ENCODE measurements at places on chromosomes 11 and 22.

DNA sequence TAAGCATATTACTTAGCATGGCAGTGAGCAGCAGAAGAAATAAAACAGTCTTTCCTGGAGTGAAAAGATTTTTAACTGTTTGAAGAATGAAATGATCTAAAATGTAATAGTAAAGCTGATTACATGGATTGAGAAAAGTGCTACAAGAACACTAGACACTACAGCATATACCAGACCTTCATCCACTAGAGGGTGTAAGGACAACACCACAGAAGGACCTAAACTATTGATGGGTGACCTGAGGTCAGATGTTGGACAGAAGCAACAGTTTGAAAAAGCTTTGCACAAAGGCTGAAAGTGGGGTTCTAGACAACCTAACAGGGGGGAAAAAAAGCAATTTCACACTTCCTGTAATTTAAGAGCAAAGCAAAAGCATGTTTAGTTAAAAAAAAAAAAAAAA is 97.7 kb downstream of the RBFOX2 start:
- DNase-seq, result no peak

DNA sequence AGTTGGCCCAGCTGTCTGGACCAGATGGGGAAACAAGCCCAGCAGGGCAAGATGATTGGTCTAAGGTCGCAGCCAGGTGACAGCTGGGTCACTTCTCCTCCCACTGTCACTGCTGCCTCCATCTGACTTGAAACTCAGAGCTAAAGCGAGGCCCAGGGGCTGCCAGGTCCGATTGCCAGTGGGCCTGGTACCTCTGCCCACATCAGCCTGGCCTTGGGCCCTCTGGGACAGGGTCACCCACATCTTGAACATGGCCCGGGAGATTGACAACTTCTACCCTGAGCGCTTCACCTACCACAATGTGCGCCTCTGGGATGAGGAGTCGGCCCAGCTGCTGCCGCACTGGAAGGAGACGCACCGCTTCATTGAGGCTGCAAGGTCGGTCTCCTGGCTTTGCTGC is 5.8 kb downstream of the SSH3 start:
- no peak for DNase-seq

DNA sequence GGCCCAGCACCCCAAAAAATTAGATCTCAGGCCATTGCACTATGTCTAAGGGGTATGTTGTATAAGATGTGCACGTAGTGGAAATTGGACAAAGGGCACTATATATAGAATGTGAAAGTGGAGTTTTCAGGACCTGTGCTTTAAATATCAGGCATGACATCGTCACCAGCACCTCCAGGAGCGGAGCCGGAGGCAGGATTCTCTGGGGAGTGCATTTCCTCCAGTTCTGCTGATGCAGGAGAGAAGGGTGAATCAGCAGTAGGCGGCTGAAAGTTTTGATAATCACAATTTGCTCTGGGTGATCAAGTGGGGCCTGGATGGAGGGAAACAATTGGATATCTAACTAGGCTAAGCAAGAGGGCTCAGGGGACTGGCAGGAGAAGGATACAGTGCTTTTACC is 69.1 kb upstream of the NTM start:
- DNase-seq, result no peak

DNA sequence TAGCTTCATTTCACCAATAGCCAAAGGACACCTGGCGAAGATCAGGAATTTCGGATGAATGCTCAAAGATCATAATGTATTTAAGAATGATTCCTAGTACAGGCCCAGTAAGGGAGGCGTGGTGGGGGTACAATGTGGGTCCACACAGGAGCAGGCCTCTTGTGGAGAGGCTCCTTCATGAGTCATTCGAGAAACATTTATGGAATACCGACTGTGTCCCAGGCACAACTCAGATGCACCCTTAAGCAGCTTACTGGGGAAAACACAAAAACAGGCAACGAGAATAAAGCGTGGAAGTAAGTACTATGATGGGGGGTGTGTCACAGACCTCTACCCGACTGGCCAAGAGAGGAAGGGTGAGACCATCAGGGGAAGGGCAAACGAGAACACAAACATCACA is 44.5 kb downstream of the SMCO4 start:
- no peak for DNase-seq

GRCh38 chr11:35246745-35247144 is 107.8 kb downstream of the CD44 start:
- no peak for DNase-seq

GRCh38 chr22:50115693-50116092 is 25.9 kb downstream of the MOV10L1 start:
- no peak for DNase-seq

- no peak for DNase-seq
Observed at GRCh38 chr11:68843052-68843561, 1.4 kb upstream of the CPT1A start.

DNA sequence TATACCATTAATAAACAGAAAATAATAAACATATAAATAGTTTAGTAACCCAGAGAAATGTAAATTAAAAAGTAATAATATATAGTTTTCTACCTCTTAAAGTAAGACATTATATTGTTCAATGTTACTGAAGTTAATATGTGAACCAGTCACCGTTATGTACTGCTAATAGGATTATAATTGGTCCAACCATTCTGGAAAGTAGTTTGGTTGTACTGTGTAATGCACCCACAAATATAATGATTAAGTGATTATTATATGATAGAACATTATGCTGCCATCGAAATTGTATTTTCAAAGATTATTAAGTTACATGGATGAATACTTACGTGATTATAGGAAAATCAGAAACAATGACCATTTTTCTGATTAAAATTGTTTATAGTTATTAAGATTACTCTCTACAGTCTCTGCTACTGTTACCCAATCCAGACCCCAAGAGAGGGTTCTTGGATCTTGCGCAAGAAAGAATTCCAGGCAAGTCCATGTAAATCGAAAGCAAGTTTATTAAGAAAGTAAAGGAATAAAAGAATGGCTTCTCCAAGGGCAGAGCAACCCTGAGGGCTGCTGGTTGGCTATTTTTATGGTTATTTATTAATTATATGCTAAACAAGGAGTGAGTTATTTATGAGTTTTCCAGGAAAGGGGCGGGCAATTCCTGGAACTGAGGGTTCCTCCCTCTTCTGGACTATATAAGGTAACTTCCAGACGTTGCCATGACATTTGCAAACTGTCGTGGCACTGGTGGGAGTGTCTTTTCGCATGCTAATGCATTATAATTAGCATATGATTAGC is 50.1 kb downstream of the ACER3 start:
- DNase-seq, result no peak

GRCh38 chr11:81673001-81673400 is 1060.7 kb downstream of the FAM181B start:
- no peak for DNase-seq

DNA sequence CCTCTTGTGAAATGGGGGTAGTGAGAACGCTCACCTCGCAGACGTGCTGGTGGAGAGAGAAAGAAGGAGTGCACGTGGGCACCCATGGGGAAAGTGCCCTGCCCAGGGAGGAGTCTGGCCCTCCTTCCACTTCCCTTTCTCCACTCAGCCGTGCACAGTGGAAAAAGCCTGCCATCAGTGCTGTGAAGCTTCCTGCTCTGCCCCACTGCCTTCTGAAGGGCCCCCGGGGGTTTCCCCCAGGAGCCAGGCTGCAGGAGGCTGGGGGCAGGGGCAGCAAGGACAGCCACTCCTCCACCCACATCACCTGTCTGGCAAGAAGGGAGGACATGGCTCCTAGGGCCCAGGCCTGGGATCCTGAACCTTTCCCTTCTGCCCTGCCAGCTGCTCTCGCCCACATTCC is 7.6 kb downstream of the TP53I11 start:
- DNase-seq, result no peak

DNA sequence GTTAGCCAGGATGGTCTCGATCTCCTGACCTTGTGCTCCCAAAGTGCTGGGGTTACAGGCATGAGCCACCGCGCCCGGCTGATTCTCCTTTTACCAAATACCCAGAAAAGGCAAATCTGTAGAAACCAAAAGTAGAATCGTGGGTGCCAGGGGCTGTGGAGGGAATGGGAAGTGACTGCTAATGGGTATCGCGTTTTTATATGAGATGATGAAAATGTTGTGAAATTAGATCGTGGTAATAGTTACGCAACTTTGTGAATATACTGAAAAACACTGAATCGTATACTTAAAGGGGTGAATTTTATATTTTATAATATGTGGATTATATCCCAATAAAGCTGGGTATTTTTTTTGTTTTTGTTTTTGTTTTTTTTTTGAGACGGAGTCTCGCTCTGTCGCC is 48.2 kb upstream of the CREB3L1 start:
- no peak for DNase-seq

DNA sequence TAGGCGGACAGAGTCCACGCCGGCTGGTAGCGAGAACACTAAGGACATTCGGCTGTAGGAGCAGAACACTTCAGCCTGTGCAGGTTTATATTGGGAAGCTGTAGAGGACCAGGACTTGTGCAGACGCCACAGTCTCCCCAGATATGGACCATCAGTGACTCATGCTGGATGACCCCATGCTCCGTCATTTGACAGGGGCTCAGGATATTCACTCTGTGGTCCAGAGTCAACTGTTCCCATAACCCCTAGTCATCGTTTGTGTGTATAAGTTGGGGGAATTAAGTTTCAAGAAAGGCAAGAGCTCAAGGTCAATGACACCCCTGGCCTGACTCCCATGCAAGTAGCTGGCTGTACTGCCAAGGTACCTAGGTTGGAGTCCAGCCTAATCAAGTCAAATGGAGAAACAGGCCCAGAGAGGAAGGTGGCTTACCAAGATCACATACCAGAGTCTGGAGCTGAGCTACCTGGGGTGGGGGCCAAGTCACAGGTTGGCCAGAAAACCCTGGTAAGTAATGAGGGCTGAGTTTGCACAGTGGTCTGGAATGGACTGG is 17.2 kb downstream of the P2RY2 start:
- DNase-seq, result no peak

DNA sequence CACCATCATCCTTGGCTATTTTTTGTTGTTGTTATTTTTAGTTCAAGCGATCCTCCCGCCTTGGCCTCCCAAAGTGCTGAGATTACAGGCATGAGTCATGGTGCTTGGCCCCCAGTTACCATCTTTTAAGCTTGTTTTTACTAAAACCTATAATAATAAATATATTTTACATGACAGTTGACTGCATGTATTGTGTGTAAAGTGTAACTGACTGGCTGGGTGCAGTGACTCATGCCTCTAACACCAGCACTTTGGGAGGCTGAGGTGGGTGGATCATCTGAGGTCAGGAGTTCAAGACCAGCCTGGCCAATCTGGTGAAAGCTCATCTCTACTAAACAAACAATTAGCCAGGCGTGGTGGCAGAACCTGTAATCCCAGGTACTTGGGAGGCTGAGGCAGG is 386.2 kb downstream of the TENM4 start:
- DNase-seq, result no peak

GRCh38 chr11:1103401-1104360 is 29.0 kb downstream of the MUC2 start:
- DNase-seq, result no peak

DNA sequence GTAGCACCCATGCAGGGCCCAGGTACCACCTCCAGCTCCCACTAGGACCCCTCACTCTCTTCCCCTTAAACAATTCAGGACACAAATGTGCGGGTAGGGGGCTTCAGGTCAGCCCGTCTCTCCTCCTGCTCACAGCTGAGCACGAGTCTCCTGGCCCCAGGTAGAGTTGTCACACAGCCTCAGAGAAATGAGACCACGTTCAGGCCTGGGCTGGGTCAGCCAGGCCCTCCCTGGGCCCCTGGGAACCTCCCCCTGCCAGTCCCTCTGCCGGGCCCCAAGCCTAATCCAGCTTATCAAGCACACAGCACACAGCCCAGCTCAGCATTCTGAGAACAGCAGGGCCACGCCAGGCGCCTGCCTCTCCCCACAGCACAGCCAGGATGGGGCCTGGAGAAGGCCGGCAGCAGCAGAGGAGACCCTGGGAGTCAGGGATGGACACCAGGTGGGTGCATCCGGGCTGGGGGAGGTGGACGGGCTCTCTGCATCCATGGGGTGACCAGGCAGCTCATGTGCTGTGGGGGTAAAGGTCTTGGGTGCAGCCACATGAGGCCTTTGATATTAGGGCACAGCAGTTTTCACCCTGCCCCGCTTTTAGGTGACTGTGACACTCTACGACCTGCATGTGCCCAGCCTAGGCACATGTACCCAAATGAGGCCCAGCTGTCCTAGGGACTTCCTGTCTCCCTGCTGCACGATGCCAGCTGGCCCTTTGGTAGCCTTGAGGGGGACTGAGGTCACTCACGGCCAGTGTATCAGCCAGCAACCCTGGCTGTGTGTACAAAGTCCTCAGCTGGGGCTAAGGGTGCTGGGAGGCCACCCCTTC is 87.0 kb downstream of the MORC2 start:
- no peak for DNase-seq

- no peak for DNase-seq
Observed at GRCh38 chr11:4994551-4994950, at the start of gene OR51L1. Gene OR51L1, plus strand, starts transcription at chr11:4994851. Its CDS starts 4,132 bp downstream, at chr11:4998983.

GRCh38 chr11:94849839-94850238 is 81.7 kb downstream of the AMOTL1 start:
- DNase-seq, result no peak

DNA sequence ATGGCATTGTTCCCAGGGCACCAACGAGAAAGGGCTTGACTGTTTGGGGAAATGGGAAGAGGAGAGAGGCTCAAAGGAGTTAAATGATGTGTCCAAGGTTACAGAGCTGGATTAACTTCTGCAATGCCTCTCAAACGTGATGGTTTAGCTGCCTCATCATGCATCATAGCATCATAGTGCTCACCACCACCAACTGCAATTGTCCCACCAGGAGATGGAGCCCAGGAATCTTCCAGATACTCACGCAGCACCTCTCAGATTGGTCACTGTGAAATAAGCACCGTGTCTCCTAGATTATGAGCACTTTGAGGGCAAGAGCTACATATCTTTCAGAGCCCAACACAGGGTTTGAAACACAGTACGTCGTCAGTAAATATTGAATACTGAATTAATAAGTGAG is 69.2 kb downstream of the PRSS23 start:
- DNase-seq, result no peak

DNA sequence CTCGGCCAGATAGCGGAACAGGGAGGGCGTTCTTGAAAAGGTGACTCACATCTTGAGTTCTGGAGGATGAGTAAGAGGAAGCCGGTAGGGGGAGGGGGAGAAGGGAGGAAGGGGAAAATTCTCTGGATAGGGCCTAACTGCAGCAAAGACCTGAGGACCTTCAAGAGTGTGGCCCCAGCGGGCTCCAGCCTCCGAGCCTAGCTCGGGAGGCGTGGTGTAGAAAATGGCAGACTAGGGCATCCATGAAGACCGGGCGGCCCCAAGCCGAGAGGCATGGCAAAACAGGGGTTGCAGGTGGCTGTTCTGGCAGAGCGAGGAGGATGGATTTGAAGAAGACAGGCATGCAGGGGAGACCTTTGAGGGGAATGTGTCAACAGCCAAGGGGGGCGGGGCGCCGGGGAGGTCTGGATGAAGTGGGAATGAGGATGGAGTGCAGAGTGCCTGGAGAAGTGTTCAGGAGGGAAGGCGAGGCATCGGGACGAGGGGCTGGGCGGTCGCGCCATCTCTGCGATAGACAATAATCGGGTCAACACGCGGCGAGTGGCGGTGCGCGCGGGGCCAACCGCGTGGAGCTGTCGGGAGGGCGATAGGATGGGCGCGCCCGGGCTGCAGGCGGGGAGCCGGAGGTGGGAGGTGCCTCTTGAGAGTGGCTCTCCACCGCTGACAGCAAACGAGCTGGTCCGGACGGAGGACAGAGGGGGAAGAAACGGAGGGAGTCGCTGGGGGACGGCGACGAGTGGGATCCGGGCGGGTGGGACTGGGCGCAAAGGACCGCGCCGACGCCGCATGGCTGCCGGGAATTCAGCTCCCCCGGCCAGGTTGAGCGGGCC is 40.0 kb upstream of the CREB3L1 start:
- DNase-seq, result peak; percentile 74

- no peak for DNase-seq
Observed at GRCh38 chr11:125465255-125465654, 30.8 kb downstream of the FEZ1 start.

Measured in SIG-M5 (cell line).